ENCODE measurements at places on chromosomes 1 and 21.

- no peak for DNase-seq
Observed at GRCh38 chr1:161840363-161840762, 74.2 kb downstream of the ATF6 start.

DNA sequence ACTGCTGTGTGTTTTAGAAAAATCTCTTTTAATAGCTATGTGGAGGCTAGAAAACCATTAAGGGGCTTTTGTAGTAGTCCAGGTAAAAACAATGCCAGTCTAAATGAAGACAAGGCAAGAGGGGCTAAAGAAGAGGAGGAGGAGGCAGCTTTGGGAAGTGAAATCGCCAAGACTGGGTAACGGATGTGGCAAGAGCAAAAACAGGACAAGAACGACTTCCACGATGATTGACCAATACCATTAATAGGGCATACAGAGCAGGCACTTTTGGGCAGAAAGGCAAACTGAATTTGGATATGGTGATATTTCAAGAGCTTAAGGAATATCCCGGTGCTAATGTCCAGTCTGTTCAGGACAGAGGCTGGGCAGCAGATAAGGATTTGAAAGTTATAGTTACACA lies 22.0 kb downstream of the COA6 start:
- DNase-seq, result no peak

DNA sequence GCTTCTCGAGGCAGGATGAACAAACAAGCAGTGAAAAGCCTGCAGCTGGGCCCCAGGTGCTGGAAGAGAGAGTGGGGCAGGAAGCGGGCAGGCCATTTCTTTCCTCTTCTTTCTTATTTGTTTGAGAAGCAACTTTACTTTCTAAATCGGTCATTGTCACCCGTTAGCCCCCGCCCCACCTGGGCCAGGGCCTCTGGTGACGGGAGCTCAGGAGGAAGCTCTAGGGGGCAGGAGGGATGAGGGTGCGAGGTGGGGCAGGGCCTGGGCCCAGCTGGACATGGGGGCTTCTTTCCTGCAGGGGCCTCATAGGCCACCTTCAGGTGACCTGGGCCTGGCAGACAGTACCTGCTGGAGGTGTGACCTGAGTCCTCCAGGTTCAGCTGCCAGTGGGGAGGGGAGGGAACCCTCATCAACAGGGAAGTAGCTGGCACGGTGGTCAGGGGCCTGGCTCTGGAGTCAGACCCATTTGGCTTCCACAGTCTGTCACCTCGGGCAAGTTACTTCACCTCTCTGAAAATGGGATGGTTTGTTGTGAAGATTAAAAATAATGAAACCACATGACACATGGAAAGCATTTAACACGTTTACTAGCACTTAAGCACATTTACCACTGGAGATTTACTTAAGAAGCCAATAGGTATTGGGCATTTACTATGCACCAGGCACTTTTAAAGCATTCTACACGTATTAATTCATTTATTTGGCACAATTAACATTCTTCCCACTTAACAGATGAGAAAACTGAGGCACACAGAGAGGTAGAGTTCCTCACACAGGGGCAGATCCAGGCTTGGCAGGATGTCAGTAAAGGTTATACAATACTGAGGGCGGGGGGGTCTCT lies 54.1 kb upstream of the ID3 start:
- no peak for DNase-seq

GRCh38 chr1:1390675-1391074 lies 8.5 kb downstream of the CCNL2 start:
- no peak for DNase-seq

DNA sequence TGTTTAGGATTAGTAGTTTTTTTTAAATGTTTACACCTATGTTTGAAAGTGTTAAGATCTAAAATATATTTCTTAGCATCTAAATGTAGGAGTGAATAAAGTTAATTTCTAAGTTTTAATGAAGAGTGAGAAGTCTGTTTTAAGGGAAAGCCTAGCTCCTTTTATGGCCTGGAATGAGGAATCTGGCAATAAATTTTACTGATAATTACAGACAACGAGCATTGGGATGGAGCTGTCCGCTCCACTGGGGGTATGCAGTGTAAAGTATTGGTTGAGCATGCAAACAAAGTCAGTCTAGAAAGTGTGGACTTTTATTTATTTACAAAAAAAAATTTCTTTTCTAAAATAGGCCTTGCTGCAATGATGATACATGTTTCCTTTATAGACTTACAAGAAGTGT lies 19.0 kb downstream of the CLIC6 start:
- DNase-seq, result no peak

- no peak for DNase-seq
Observed at GRCh38 chr1:42209526-42210251, 45.1 kb upstream of the GUCA2A start.

DNA sequence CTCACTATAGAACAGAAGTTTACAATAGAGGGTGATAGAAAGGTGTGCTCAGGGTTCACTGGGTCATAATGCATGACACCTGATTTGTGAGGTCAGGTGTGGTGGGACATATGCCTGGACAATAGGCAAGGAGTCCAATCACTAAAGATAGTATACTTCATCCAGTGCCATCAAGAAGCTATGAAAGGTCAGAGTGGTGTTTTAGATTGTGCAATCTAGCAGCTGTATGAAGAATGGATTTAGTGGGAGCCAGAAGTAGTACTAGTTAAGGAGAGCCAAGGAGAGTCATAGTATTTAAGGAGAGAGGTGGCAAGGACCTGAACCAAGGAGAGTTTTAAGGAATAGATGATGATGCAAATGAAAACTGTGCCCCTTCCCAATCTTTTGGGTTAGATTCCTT lies 80.6 kb upstream of the C1orf105 start:
- no peak for DNase-seq

DNA sequence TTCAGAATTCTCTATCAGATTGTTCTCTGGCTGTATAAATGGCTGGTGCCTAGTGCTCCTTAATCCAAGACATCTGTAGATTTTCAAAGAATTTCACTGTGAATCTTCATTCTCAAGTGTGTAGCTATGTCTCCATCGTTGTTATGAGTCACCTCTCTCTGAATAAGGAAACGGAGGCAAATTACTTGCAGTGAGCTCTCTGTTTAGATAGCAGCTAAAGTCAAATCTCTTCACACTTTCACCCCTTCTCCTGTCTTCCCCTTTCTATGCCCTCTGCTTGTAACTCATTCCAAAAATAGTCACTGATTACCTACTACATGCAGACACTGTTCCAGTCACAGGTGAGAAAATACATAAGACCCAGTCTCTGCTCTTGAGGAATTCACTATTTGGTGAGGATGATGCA lies 39.7 kb downstream of the CHML start:
- DNase-seq, result no peak

- DNase-seq, result no peak
Observed at GRCh38 chr1:214895011-214895600, 187.4 kb upstream of the KCNK2 start.

DNA sequence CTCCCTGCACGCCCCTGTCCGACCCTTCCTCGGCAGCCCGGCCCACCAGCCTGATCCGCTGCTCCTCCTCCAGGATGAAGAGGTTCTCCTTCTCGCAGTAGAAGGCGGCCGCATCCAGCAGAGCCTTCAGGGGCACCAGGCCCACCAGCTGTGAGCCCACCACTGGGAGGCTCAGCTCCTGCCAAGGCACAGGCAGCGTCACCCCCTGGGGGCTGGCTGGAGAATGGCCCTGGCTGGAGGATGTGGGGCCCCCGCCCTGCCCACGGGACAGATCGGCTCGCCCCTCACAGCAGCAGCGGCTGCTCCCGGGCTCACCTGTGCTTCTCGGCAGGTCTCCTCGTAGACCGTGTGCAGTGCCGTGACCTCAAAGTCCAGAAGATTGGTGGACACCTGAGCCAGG lies 5.3 kb downstream of the FTCD start:
- no peak for DNase-seq

GRCh38 chr1:13764588-13765332 lies 64.8 kb downstream of the PRDM2 start:
- no peak for DNase-seq

- DNase-seq, result no peak
Observed at GRCh38 chr1:21618561-21619374, 50.4 kb downstream of the RAP1GAP start.

- DNase-seq, result no peak
Observed at GRCh38 chr1:13507075-13507474, 6.7 kb downstream of the LRRC38 start.

DNA sequence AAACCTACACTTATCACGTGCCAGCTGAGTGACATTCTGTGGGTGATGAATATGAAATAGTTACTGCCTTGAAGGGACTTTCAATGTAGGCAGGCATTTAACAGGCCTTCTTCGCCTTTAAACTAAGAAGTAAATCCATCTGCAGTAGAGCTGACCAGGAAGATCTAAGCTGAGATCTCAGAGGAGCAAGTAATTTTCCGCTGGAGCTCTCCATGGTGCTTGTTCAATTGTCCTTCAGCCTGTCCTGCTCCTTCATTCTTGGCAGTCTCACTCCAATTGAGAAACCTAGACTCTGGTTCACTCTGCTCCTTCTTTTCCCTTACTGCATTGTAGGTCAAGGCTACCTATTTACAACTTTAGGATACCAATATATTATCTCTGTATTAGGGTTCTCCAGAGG lies 183.5 kb downstream of the HMCN1 start:
- DNase-seq, result no peak

- DNase-seq, result no peak
Observed at GRCh38 chr1:39047374-39048229, 21.5 kb downstream of the NDUFS5 start.

DNA sequence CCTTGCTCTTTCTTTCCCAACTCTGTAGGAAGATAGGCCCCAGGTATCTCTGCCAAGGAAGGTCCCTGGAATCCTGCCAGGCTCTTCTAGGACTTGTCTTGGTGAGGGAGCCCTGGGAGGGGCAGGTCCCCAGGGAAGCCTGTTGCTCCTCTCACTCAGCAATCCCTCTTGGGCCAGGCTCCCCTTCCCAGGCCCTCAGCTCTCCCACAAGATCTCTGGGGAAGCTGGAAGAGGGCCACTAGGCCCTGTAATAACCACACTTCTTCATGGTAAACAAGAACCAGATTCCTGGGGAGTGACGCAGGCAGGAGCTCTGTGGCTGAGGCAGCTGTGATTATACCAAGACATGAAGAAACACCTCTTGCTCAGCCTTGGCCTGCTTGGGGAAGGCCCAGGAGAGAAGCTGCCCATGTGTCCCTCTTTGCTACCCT lies 9.9 kb upstream of the MAPKAPK2 start:
- no peak for DNase-seq

DNA sequence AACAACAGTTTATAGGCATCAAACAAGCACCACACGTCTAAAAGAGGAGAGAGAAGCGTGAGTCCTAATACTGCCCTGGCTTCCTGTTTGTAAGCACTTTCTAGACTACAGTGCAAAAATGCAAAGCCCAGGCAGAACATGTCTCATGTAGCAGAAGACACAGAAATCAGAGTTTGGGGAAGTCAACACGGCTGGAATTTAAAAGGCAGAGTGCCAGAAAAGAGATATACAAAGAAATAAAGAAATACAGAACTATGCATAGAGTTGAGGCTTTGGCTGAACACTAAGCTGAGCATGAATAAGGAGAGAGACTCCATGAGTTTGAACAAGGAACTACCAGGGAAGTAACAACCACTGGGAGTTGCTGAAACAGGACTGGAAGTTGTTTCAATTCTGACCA lies 566.6 kb upstream of the NR5A2 start:
- no peak for DNase-seq

DNA sequence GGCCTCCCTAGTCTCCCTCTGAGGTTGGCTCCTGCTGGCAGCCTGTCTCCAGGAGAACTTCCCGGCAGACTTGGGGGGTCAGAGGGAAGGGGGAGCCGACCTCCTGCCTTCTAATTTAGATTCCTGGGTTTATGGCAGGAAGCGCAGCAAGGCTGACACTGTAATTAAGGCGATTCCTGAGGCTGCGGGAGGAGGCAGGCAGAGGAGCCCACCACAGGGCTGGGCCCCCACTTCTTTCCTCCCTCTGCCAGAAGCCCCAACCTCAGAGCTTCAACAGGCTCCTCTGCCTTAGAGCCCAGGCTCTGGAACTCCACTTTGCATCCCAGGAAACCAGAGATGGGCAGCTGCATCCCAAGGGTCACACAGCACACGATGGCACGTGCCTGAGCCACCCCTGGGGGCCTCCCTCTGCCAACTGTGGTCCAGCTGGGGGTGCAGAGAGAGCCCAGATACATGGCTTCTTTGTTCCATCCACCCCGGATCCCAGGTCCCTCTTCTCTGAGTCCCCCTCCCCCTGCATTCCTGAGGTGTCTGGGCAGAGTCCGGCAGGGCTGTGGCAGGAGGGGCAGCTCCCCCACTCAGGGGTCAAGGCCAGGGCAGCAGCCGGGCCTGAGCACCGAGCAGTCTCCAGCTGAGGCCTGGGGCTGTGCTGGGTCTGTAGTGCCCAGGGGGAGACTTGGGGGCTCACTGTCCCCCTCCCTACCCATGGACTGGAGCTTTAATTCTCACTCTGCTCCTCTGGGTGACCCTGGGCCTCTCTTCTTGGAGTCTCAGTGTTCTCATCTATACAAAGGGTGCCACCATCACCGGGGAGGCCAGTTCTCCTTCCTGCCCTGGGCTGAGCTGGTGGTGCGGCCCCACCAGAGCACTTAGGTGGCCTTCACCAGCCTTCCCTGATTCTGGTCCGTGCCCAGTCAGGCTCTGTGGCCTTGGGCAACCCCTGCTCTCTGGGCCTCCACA lies 39.4 kb upstream of the FAM131C start:
- DNase-seq, result no peak

DNA sequence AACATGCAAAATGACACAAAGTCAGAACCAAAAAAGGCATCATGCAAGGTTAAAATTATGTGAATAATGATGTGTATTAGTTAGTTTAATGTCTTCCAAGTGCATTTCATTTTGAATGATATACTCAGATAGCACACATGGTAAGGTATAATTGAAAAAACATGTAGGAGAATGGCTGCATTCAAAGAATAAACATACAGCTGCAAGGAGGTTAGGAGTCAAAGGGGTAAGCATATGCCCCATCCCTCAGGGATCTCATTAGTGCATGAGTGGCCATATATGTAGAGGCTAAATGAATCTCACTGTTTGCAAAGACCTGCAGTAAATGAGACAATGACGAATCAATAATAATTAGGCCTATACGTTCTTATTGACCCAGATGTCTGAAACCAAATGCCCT lies 179.7 kb upstream of the HOOK1 start:
- DNase-seq, result no peak

DNA sequence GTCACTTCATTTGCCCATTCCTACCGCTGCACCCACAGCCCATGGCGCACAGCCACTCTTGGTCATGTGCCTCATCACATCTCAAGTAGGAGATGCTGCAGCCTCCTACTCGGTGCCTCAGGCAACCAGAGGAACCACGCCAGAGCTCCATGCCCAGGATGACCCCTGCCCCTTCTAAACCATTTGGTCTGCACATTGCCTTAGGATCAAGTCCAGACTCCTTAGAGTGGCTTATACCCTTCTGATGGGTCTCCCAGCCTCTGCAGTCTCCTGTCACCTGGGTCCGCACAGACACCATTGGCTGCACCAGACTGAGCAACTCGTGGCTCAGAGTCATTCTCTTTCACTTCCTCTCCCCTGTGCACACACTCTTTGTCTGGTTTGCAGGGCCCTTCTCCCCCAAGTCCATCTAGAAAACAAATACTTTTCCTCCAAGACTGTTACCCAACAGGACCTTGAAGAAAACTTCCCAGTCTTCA lies 2.2 kb upstream of the ADORA3 start:
- no peak for DNase-seq

- DNase-seq, result no peak
Observed at GRCh38 chr1:231201979-231202633, 38.9 kb upstream of the GNPAT start.

GRCh38 chr1:61323681-61324328 lies 241.4 kb downstream of the NFIA start:
- DNase-seq, result no peak

- no peak for DNase-seq
Observed at GRCh38 chr21:44983421-44984206, 43.8 kb downstream of the SLX9 start.

- no peak for DNase-seq
Observed at GRCh38 chr1:167668108-167668507, 38.1 kb downstream of the RCSD1 start.

GRCh38 chr1:107879927-107880326 lies 85.1 kb downstream of the VAV3 start:
- DNase-seq, result no peak
